ENCODE measurements at places on chromosomes 7 and 10.

DNA sequence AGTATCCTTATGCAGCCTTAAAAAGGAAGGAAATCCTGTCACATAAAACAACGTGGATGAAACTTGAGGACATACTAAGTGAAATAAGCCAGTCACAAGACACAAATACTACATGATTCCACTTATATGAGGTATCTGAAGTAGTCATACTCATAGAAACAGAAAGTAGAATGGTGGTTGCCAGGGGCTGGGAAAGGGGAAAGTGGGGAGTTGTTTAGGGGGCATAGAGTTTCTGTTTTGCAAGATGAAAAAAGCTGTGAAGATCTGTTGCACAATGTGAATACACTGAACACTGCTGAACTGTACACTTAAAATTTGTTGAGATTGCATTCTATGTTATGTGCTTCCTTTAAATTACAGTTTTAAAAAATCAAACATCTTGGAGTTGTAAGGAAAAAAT lies 2.9 kb downstream of the NUP205 start:
- no peak overlapping the region for H3K27ac ChIP-seq
- peaks cover 32% of the 10 kb centered on the region for H3K4me1 ChIP-seq

DNA sequence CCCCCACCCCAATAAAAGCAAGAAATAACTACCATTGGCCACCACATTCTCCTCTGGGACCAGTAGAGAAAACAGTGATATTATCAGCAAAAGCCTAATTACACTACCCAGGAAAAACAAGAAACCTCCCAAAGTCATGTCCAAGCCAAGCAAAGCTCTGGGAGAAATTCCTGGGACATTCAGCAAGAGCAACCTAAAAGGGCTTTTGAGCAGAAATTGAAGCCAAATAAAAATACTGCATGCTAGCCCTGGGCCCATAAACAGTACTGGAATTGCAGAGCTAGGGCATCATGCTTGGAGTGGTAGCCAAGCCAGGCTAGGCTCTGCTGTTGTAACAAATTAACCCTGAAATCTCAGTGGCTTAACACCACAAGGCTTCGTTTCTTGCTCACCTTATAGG lies 347.9 kb downstream of the LRMDA start:
- no peak overlapping the region for H3K27ac ChIP-seq
- H3K36me3 ChIP-seq = no peaks in the 10 kb centered on the region
- H3K4me1 ChIP-seq = peaks cover 18% of the 10 kb centered on the region
- no peak overlapping the region for H3K4me3 ChIP-seq
- no peak for DNase-seq

- no peaks in the 10 kb centered on the region for H3K4me1 ChIP-seq
- no peaks in the 10 kb centered on the region for H3K27me3 ChIP-seq
- H3K4me3 ChIP-seq = no peak overlapping the region
- DNase-seq = no peak
Measured at GRCh38 chr7:121078701-121079227, 90.3 kb downstream of the CPED1 start.

DNA sequence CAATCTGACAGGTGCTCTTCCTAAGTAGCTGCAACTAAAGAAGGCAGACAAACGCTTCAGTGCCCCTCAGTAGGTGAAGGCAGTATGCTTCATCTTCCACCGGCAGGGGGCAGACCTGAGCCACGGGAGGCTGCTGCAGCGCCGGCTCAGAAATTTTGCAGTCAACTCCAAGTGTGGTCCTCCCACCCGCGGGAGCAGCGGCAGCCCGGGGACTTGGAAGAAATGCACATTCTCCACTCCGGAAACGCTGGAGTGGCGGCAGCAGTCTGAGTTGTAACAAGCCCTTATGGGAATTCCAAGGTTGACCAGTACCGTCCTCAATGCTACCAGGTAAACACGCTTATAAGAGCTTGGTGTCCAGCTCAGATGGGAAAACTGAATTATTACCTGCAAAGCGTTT lies 3.4 kb downstream of the IGFBP3 start:
- peaks cover 5% of the 10 kb centered on the region for H3K4me1 ChIP-seq
- DNase-seq = peak; percentile 84
- no peak overlapping the region for H3K4me3 ChIP-seq

GRCh38 chr10:15267496-15267895 lies 99.0 kb upstream of the NMT2 start:
- H3K27ac ChIP-seq = no peak overlapping the region
- no peaks in the 10 kb centered on the region for H3K4me1 ChIP-seq
- no peak for DNase-seq
- no peak overlapping the region for H3K4me3 ChIP-seq
- no peaks in the 10 kb centered on the region for H3K36me3 ChIP-seq

- H3K4me3 ChIP-seq = no peak overlapping the region
- no peaks in the 10 kb centered on the region for H3K36me3 ChIP-seq
- no peaks in the 10 kb centered on the region for H3K27me3 ChIP-seq
- H3K4me1 ChIP-seq = no peaks in the 10 kb centered on the region
Measured at GRCh38 chr10:119278126-119278709, 70.8 kb downstream of the GRK5 start.

DNA sequence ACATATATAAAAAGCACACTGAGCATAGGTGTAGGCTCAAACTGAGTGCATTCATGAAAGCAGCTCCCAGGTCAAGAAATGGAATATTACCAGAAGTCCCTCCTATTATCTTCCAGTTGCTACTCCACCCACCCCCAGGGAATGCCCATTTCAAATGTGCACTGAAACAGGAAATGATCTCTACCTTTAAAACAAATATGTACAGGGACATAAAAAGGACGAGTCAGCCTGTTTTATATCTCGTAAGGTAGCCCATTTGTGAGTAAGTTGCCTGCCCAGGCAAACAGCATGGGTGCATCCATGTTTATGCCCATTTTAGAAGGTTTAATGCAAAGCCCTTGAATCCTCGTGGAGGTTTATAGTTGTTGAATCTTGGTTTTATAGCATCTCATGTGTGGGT lies 10.4 kb downstream of the FFAR4 start:
- H3K4me3 ChIP-seq = no peak overlapping the region
- H3K4me1 ChIP-seq = peaks cover 39% of the 10 kb centered on the region
- DNase-seq = no peak
- no peak overlapping the region for H3K27ac ChIP-seq
- H3K27me3 ChIP-seq = no peaks in the 10 kb centered on the region

- H3K27ac ChIP-seq = no peak overlapping the region
- no peak overlapping the region for H3K4me3 ChIP-seq
- no peaks in the 10 kb centered on the region for H3K36me3 ChIP-seq
- H3K27me3 ChIP-seq = no peaks in the 10 kb centered on the region
Measured at GRCh38 chr7:147245274-147245673, 1128.7 kb downstream of the CNTNAP2 start.

GRCh38 chr10:94112321-94112720 lies 118.6 kb downstream of the PLCE1 start:
- no peaks in the 10 kb centered on the region for H3K36me3 ChIP-seq
- no peaks in the 10 kb centered on the region for H3K27me3 ChIP-seq
- H3K27ac ChIP-seq = no peak overlapping the region
- no peak overlapping the region for H3K4me3 ChIP-seq
- peaks cover 14% of the 10 kb centered on the region for H3K4me1 ChIP-seq
- no peak for DNase-seq

GRCh38 chr7:69599955-69600709 lies 1.9 kb downstream of the AUTS2 start:
- no peak for DNase-seq
- H3K27ac ChIP-seq = no peak overlapping the region
- peak overlapping the region; percentile 25 for H3K4me3 ChIP-seq
- peaks cover 13% of the 10 kb centered on the region for H3K4me1 ChIP-seq
- no peaks in the 10 kb centered on the region for H3K36me3 ChIP-seq

DNA sequence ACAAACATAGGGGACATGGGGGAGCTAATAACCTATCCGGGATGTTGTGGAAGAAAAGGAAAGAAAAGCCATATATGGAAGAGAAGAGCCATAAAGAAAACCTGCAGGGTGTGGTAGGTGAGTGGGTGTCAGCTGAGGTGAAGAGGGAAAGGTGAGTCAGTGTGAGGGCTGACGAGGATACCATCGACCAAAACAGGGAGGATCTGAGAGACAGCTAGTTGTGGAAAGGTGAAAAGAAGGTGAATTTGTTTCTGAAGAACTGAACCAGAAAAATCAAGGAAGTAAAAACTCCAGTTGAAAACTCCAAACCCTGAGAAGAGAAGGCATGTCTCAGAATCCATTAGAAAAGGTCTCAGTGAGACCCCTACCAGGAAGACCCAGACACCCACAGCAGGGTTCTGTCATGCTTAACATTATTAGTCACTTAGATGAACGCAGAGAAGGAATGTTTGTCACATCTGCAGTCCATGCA lies 4.1 kb downstream of the BLNK start:
- peaks cover 6% of the 10 kb centered on the region for H3K4me1 ChIP-seq
- no peak overlapping the region for H3K4me3 ChIP-seq

- peaks cover 14% of the 10 kb centered on the region for H3K4me1 ChIP-seq
- DNase-seq = no peak
- H3K4me3 ChIP-seq = no peak overlapping the region
- peaks cover 4% of the 10 kb centered on the region for H3K36me3 ChIP-seq
Measured at GRCh38 chr10:110306452-110306768, 1.7 kb upstream of the SMNDC1 start.

GRCh38 chr10:95445223-95445836 lies 115.8 kb downstream of the SORBS1 start:
- DNase-seq = no peak
- no peak overlapping the region for H3K4me3 ChIP-seq
- H3K36me3 ChIP-seq = no peaks in the 10 kb centered on the region
- H3K27ac ChIP-seq = no peak overlapping the region
- H3K4me1 ChIP-seq = no peaks in the 10 kb centered on the region

GRCh38 chr10:70557086-70557845 lies 45.3 kb downstream of the PRF1 start:
- peaks cover 6% of the 10 kb centered on the region for H3K4me1 ChIP-seq
- no peaks in the 10 kb centered on the region for H3K36me3 ChIP-seq
- no peak for DNase-seq
- H3K27me3 ChIP-seq = no peaks in the 10 kb centered on the region
- H3K27ac ChIP-seq = no peak overlapping the region
- H3K4me3 ChIP-seq = no peak overlapping the region

DNA sequence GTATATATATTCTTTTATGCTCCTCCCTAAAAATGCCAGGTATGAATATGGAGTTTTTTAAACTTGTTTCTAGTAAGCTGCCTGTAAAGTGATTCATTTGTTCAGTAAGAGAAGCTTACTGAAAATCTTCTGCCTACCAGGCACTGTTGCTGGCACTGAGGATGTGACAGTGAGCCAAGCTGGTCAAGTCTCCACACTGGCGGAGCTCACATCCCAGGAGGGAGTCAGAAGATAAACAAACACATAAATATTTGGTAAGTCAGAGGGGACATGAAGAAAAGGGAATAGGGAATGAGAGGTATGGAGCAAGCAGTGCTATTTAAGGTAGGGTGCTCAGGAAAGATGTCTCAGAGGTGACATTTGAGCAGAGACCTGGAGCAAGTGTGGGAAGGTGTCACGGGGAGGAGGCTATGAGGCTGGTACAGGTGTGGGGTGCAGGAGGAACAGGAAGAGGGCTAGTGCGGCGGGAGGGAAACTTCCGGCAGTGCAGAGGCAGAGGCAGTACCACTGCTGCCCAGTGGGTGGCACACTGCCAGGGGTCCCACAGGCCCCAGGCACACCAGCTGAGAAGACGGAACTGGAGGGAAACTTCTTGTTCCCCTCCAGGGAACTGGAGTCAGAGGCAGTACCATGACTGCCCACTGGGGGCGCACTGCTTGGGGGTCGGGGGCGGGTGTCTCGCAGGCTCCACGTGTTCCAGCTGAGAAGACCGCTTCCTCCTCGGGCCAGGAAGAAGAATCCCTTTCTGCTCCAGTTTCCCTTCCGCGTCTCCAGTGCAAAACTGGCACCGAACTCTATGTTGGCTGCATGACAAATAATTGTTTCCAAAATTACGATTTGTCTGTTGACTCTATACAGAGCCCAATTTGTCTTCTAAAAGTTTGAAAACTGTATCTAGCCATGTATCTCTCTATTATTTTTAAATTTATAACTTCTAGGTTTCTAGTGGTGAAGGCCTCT lies 161.0 kb downstream of the TEX36 start:
- no peaks in the 10 kb centered on the region for H3K36me3 ChIP-seq
- no peak overlapping the region for H3K4me3 ChIP-seq
- H3K27me3 ChIP-seq = no peaks in the 10 kb centered on the region
- DNase-seq = peak; percentile 52
- no peaks in the 10 kb centered on the region for H3K4me1 ChIP-seq

DNA sequence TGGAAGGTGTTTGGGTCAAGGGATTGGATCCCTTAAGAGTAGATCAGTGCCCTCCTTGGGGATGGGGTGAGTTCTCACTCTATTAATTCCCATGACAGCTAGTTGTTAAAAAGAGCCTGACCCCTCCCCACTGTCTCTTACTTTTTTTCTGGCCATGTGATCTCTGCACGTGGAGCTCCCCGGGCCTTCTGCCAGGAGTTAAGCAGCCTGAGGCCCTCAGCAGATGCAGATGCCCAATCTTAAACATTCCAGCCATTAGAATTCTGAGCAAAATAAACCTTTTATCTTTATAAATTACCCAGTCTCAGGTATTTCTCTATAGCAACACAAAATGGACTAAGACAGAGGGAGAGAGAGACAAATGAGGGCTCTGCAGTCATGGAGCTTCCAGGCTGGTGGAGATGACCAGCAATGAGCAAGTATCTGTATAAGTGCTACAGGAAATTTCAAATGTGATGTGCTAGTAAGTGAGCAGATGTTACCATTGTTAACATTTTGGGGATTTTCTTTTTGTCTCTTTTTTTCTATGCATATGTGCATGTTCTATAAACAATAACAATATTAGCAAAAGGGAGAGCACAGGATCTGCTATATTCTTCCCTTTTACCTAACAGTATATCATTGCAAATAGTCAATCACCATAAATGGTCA lies 26.7 kb downstream of the PLPP4 start:
- DNase-seq = no peak
- H3K36me3 ChIP-seq = no peaks in the 10 kb centered on the region
- no peak overlapping the region for H3K4me3 ChIP-seq
- H3K27me3 ChIP-seq = no peaks in the 10 kb centered on the region

DNA sequence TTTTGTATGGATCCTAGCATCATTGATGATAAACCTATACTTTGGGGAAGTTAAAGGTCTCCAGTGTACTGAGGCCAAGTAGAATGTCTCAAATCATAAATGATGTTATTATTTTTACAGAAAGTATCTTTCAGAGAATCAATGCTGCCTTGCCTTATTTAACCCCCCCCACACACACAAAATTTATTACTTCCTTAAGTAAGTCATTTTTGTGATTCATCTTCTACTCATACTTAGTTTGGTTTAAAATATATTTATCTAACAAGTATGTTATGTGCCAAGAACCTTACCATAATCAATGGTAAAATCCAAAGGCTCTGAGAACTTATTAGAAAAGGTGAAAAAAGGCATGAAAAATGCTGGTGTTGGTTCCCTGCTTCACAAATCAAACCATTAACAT lies 18.8 kb upstream of the CLDN12 start:
- no peak overlapping the region for H3K4me3 ChIP-seq
- no peak overlapping the region for H3K27ac ChIP-seq
- H3K36me3 ChIP-seq = no peaks in the 10 kb centered on the region
- no peaks in the 10 kb centered on the region for H3K27me3 ChIP-seq
- DNase-seq = no peak

- H3K4me3 ChIP-seq = no peak overlapping the region
- no peak overlapping the region for H3K27ac ChIP-seq
- no peaks in the 10 kb centered on the region for H3K4me1 ChIP-seq
- H3K36me3 ChIP-seq = no peaks in the 10 kb centered on the region
Measured at GRCh38 chr7:152881893-152882292, 122.3 kb downstream of the ACTR3B start.
